ENCODE measurements at places on chromosomes 7 and 10.

DNA sequence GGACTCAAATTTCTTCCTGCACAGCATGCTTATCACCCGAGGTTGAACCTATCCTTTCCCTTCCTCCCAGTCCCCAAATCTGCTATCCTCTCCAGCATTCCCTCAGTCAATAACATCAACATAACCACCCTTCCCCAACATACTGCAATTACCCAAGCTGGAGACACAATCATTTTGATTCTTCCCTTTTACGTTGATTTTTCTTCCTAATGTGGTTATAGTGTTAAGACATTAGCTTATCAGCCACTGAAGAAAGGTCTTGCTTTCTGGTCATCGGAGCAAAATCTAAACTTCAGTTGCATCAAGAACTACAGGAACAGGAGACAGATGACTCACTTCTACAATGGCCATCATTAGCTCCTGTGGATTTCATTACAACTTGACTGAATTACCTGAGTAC, 3.5 kb upstream of the HBP1 start:
- DNase-seq, result no peak

DNA sequence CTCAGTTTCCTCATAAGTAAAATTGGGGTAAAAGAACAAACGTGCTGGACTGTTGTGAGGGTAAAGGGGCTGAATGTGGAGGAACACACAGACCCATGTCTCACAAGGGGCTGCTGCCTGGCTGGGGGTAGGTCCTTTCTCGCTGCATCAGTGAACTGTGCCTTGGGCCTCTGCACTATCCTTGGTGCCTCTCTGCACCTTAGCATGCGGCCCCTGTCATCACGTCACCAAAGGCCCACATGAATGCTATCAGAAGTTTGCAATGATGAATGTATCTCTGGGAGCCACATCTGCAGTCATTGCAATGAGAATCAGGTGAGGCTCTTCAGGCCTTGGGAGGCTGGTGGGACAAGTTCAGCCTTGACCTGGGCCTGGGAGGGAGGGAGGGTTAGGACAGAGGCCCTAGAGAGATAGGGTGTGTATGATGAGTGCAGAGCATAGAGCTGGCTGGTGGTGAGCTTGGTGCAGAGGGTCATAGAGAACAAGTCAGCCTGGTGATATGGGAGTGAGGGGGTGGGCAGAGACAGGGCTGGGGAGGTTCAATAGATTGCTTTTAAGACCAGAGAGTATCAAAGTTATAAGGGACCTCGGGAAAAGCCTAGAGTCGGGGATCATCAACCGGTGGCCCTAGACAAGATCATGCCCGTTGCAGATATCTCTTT, 308.4 kb downstream of the RPS24 start:
- peak; percentile 7 for DNase-seq

- DNase-seq, result no peak
Observed at GRCh38 chr7:36021367-36021766, 131.7 kb upstream of the EEPD1 start.

- peak; percentile 66 for DNase-seq
Observed at GRCh38 chr10:119398996-119399395, 143.5 kb downstream of the RGS10 start.

DNA sequence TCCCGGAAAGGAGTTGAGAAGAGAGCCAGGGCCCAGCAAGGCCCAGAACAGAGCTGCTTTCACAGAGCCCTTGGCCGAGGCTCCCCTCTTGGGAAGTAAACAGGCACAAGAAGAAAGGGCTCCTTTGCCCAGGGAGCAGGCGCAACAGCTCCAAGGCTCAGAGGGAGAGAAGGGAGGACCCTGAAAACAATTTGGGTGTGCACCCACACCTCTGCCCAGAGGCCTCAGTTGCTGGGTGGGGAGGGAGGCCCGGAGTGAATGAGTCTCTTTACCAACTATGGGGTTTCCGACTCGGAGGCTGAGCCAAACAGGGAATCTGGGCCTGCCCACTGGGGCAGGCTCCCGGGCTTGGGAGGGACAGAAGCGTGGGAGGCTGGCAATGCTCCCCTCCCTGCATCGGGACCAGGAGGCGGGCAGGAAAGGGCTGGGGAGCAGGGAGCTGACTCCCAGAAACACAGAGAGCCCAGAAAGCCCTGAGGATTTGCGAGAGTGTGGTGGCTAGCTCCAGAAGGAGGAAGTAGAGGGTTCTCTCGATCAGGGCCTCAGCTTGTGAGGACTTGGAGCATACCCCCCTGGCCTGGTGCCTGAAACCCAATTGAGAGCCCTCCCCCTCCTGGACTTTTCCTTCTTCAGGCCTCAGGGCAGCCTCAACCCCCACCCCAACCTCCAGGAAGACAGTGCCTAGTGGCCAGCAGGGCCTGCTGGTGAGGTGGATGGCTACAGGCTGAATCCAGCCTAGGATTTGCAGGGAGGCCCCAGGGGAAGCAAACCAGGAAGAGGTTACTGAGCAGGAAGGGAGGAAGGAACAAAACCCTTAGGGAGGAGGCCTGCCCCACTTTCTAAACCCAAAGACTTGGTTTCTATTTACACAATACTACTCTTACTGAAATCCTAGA, 6.2 kb downstream of the C10orf105 start:
- DNase-seq, result peak; percentile 89

DNA sequence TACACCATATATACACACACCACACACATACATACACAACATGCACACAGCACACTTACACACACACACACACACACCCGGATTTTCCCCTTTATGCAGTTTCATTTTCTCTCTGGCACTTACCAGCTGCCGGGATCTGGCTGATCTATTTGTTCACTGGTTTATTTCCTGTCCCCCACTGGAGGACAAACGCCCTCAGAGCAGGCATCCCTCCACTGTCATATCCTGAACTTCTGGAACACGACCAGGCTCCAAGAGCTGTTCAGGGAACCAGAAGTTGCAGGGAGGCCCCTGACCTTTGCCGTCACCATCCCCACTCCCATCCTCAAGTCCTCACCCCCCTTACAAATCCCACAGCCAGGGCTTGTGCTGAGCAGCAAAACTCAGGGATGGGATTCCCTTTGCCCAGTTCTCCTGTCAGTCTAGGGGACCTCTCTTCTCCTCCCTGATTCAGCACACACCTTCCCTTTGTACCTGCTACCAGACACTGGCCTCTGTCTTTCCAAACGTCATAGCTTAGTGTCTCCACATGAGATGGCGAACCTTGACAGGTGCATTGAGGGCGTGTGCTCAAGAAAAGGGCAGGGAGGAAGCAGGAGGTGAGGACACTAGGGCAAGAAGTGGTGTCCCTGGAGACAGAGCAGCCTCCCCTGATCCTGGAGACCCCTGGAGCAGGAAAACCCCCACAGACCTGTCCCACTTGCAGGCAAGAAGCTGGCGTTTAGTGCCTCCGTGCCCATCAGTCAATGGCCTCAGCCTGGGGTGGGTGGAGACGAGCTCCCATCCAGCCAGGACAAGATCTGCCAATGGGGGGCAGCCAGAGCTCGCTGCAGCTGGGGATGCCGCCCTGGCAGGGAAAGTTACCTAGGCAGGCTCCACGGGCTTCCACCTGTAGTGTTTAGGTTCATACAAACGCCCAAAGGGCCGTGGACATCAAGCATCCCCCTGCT, 12.7 kb upstream of the DOCK1 start:
- DNase-seq, result no peak

DNA sequence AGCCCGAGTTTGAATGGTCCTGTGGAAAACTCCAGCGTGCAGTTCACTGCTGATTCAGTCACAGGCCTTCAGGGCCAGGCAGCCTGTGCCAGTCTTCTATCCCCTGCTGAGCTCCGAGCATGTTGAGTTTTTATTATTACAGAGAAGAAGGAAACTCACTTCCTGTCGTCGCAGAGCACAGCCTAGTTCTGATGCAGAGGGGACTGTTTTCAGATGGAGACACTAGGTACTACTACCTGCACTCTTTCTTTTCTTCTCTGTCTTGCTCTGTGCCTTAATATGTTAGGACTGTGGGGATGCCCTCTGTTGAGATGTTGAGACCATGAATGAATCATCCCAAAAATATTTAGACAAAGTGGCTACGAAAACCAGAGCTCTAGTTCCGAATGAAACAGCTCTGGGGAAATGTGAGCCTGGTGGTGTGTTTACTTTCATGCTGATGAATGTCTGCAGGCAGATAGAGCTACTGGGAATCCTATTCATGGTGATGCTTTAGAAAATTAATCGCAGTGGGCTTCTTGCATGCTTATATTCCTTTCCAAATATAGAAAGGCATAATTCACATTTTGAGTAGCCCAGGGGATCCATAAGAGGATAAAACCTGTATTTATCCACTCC, 29.6 kb downstream of the CASP7 start:
- no peak for DNase-seq

DNA sequence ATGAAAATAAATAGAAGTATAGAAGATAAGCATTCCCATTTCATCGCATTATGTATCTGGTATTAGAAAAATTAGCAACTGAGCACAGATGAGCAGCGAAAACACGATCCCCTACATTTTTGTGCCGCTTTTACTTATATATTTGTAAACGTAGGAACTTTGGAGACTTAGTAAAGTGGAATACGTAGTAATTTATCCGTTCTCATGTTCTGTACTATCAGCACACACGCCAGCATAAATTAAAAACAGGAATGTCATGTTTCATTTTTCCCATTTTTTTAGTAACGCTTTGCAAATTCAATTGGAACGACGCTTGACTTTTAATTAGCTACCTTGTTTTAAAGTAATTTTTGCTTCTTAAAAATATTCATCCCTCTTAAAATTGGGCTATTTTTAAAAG, 2.4 kb downstream of the ZNRF2 start:
- DNase-seq, result no peak

- no peak for DNase-seq
Observed at GRCh38 chr7:17207220-17207619, 91.2 kb upstream of the AHR start.

GRCh38 chr10:130959752-130960195, 351.7 kb downstream of the TCERG1L start:
- no peak for DNase-seq

DNA sequence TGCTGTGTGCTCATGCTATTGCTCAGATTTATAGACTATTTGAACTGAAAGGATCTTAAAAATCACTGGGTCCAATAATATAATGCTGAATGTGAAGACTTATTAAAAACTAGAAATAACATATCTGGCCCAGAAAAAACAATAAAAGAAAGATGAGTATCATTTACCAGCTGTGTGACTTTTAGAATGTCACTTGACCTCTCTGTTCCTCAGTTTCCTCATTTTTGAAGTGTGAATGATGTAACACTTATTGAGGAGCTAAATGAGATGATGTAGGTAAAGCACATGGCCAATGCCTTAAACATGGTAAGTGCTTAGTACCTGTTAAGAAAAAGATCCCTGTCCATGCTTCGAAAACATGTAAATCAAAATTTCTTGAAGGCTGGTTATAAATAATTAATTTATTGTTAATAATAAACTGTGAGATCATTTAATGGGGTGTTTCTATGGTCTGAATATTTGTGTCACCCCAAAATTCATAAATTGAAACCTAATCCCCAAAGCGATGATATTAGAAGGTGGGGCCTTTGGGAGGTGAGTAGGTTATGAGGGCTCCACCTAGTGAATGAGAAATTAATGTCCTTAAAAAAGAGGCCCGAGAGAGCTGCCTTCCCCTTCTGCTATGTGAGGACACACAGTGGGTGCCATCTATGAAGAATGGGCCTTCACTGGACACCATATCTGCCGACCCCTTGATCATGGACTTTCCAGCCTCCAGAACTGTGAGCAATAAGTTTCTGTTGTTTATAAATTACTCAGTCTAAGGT, 13.0 kb downstream of the DNTT start:
- DNase-seq, result no peak

DNA sequence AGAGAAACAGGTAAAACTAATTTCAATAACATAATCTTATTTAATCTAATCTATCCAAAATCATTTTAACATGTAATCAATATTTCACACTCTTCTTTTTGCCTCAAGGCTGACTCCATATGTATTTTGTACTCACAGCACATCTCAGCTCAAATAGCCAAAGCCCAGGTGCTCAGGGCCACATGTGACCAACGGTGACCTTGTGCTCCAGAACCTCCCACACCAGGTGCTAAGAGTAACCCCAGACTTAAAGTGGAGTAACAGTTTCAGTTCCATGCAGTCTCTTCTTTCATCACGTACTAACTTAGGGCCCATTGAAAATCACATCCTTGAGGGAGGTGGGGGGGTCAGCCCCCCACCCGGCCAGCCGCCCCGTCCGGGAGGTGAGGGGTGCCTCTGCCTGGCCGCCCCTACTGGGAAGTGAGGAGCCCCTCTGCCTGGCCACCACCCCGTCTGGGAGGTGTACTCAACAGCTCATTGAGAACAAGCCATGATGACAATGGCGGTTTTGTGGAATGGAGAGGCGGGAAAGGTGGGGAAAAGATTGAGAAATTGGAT, 47.3 kb downstream of the NCAPG2 start:
- DNase-seq, result no peak

DNA sequence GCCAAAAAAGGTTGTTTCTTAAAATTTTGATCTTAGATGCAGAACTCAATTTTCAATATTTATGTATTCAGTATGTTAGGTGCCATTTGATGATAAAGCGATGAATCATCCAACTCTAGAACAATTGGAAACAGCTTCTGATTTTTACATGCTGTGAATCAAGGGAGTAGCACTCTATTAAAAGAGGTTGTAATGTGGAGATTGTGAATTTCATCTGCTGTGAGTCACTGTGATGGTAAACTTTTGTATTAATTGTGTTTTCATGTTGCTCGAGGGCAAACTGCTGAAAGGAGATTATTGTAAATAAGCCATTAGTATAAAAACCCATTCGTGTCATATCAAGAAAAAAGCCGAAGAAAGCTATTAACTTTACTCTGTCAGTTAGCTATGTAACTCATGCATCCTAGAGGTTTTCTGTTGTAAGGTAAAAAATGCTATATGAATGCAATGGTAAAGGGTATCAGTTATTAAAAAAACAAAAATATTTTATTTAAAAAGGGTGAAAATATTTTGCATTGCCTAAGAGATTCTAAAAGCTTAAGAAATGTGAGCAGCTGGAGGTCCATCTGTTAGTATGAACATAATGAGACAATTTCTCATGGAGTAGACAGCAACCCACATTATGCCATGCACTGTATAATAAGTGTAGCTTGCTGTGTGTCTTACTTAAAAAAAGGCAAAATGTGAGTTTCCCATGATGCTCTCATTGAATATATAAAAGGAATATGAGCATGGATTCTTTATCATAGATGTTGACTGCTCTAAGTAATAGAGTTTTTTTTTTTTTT, 511.0 kb upstream of the PCDH15 start:
- no peak for DNase-seq

- no peak for DNase-seq
Observed at GRCh38 chr7:112185005-112185834, 21.0 kb downstream of the DOCK4 start.

DNA sequence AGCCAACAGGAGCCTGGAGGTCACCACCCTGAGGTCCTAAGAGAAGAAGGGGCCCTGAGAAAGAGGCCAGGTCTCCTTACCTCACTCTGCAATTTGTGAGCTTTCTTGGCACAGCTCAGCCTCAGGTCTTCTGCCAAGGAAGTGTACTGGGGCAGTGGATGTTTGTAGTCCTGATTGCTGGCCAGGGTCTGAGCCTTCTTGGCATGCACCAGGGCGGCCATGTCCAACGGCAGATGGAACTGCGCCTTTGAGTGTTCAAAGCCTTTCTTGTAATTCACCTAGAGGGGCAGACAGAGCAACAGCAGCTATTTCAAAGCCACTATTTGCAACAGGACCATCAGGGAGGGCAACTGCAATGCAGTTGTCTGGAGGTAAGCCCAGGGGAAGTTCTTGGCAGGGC, 51.7 kb downstream of the NRAP start:
- DNase-seq, result peak; percentile 31

GRCh38 chr7:2686101-2686500, 1.9 kb upstream of the AMZ1 start:
- DNase-seq, result no peak

Data from femur (tissue), 1 donor.